ENCODE measurements at places on chromosomes 3 and 15.

DNA sequence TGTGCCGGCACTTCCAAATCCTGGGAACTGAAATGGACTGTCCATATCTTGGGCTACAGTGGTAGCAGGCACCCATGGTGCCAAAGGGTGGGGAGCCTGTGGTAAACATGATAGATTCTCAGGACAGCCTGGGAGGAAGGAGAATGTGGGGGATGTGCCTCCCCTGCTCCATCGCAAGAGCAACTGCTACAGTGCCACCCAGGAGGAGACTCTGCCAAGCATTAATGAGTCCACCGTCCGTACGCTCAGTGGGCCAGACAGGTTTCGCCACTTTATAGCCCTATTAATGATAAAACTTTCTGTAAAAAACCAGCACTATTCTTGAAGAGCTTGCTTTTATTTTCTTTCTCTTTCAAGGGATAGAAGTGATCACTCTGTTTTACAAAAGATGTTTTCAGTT, 75.2 kb downstream of the FMN1 start:
- no peak for DNase-seq

GRCh38 chr15:51866751-51867150, 37.3 kb downstream of the TMOD3 start:
- DNase-seq, result no peak

DNA sequence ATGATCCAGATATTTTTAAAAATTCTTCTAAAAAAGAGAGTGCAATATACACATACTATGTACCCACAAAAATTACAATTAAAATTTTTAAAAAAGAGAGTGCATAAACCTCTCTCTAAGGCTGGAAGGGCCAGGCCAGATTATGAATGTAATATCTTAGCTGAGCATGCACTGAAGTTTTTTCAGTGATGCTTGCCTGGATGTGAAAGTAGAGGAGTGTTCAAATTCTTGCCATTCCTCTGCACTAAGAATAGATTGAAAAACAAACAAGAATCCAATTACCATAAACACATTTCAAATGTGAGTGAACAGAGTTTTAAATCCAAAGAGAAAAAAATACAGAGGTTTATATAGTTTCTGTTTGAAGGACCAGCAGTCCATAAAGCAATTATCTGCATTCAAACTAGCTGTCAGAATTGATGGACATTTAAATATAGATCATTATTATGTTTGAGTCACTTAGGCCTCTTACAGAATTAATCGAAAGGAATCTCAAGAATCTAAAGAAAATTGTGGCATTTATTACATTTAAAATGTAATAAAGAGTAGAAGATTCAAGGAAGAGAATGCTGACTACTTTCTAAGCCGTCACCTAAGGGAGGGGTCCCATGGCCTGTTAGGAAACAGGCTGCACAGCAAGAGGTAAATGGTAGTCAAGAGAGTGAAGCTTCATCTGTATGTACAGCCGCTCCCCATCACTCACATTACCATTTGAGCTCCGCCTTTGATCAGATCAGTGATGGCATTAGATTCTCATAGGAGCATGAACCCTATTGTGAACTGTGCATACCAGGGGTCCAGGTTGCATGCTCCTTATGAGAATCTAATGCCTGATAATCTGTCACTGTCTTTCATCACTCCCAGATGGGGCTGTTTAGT, 159.3 kb upstream of the MDFIC2 start:
- no peak for DNase-seq

DNA sequence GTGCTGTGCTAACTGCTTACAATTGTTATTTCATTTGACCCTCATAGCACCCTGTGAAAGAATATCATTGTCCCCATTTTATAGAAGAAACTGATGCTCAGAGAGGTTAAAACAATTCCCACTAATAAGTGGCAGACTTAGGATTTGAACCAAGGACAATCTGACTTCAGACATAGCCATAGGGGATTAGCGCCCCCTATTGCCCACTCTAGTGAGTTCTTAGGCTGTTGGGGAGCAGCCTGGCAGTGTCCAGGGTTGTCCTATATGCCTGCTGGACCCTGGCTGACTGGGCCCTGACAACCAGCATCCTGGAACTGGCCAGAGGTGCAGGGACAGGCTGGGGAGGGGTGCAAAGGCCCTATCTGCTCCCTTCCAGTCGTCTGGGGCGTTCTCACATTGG, 15.4 kb downstream of the DPH3 start:
- DNase-seq, result no peak

DNA sequence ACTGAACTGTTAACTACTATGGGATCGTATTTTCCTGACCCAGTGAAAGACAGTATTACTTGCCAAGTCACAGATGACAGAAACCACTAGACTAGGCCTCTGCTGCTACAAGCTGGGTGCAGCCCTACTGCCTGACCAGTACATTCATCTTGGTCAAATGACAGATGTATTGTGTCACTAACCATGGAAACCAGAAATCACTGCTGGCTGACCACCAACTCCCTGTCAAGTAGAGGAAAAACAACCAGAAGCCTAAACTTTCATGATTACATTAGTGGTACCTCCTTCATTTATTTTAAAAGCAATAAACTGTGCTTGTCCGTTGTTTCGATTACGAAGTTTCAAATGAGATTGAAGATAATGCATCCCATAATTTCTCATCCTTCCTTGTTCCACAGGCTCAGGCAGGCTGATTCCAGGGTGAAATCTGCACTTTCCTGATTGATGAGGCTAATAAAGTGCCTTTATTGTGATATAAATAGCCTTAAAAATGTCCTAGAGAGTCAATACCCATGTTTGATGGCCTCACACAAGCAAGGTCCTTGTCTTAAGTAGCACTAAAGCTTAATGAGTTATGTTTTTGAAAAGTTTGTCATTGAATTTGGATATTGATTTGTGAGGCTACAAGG, 309.7 kb downstream of the LSAMP start:
- no peak for DNase-seq

DNA sequence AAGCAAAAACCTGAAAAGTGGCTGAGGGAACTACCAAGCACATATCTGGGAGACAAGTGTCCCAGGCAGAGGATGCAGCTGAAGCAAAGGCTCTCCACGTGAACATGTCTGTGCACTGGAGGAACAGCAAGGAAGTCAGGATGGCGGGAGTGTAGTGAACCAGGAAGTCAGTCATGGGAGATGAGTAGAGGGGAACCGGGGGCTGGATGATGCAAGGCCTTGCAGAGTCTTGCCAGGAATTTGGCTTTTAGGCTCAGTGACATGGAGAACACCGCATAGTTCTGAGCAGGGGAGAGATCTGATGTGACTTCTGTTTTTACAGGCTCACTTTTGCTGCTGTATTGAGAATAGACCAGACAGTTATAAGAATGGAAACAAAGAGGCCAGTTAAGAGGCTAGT, 19.0 kb downstream of the C2CD4A start:
- no peak for DNase-seq

- no peak for DNase-seq
Observed at GRCh38 chr3:52090131-52090932, 34.0 kb upstream of the DUSP7 start.
